ENCODE measurements at places on chromosomes 2 and 18.

DNA sequence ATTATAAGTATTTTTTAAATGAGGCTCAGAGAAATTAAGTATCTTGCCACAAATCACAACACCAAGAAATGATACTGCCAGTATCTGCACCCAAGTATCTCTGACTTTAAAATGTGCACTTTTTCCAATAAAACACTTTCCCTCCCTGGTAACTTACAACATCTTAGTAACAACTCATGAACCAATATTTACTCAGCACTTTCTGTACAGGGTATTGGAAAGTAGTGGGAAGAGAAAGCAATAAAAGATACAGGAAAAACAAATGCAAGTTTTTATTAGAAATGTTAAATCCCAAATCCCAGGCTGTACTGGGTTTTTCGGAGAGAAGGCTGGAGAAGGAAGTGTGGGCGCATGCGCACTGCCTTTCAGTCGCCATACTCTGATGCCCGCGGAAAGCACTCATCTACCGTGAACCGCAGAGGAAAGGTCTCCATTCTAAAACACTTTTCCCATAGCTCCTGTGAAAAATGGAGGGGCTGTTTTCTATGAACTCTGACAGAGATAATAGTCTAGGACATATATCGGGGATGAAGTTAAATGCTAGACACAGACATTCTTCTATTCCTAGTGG lies 52.1 kb downstream of the L3MBTL4 start:
- DNase-seq: no peak

DNA sequence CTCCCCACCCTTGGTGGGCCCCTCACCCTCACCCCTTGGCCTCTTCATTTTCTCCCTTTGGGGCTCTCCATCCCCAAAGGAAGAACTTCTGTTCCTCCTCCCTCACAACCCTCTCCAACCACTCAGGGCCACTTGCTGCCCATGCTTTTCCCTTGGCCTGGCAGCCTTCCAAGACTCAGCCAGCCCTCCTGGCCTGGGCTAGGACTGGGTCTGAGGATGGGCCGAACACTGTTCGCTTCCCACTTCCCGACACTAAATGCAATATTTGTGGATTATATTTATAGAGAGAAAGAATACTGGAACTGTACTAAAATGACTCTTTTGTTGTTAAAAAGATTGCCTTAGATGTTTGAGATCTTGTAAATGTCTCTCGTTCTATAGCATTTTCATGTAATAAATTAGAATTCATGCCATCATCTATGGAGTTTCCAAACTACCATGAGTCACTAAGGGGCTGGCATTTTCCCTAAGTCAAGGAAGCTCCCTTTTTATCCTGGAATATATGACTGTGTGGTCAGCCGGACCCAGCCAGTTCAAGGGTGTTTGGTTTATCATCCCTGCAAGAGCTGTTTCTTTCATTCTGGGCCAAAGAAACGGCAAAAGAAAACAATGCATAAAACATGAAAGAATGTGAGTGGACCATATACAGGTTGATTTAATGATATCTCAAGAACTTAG lies 3.8 kb downstream of the CXCR2 start:
- no peak for DNase-seq

- DNase-seq: no peak
Measured at GRCh38 chr2:8249769-8250168, 432.1 kb upstream of the ID2 start.

DNA sequence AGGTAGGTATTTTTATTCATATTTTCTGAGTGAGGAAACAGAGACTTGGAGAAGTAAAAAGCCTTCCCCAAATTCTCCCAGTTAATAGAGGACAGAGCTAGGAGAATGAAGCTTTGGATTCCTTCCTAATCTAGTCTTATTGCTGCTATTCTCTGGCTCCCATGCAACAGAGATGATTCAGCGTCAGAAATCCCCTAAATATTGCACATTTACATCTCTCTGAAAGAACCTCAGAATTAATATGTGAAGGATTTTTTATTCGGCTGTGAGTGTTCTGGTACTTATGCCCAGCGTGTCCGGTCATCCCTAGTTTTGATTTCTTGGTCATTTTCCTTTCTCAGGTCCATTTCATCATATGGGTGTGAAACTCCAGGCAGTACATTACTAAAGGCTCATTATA lies 91.2 kb upstream of the SESTD1 start:
- DNase-seq: no peak

GRCh38 chr2:226180281-226180884 lies 619.2 kb downstream of the IRS1 start:
- no peak for DNase-seq

- DNase-seq: no peak
Measured at GRCh38 chr2:172046080-172046678, 39.1 kb upstream of the DLX1 start.

DNA sequence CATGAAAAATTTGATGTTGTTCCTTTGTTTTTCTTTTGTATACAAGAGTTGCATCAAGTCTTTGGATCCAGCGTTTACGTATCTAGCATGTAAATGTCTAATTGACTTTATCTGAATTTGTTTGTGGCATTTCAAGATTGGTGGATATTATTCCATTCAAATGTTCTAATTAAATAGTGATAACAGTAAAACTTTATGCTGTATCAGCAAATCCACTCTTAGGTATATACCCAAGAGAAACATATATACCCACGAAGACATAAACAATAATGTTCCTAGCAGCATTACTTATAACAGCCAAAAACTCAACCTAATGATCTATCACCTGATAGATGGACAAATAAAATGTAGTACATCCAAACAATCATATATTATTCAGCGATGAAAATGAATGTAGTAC lies 579.4 kb upstream of the LRATD1 start:
- DNase-seq: no peak

DNA sequence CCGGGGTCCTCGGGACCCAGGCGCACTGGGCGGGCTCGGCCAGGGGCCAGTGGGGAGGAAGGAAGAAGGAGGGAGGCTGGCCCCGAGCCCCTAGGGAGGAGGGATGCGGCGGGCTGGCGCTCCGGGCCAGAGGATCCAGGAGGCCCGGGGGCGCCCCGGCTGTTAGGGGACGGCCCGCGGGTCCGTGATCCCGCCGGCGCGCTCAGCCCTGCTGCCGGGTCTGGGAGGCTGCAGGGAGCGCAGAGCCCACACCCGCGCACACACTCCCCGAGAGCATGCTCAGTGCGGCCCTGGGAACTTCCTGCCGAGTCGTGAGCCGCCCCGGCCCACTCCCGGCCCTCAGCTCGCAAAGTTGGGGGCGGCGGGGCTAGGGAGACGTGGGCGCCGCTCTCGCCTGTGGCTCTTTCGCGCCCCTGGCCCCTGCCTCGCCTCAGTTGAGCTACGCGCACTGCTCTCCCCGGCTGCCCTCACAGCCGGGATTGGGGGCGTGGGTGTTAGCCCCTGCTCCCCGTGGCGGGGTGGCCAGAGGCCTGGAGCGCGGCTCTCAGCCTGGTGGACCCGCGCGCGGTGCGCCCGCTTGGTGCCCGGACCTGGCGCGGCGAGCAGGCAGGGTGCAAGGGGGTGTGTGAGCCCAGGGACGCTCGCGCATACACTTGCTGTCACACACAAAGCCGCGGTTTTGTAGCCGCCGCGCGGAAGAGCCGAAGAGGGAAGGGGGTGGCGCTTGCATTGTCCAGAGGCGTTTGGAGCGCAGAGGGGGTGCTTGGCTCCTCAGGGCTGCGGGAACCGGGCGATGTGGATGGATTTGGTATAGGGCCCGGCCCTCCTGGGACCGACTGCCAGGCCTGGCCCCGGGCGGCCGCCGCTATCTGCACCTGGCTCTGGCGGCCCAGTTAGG lies 132.9 kb upstream of the MGAT5 start:
- DNase-seq: no peak

DNA sequence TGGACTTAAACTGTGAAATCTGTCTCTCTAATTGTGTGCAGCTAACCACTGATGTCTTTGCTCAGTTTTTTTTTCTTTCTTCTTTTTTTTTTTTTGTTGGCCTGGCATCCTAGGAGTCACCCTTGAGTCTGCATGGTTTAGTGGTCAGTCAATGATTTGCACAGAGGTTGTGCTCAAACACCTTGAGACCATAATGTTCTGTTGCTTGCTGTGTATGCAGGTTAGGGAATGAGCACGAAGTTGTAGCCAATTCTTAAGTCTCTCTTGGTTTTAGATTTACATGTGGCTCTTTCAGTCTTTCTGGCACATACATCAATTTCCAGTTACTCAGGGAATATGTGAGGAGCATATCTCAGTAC lies 16.7 kb downstream of the PLB1 start:
- DNase-seq: no peak

- DNase-seq: peak; percentile 1
Measured at GRCh38 chr2:393711-394696, 106.1 kb upstream of the ALKAL2 start.

DNA sequence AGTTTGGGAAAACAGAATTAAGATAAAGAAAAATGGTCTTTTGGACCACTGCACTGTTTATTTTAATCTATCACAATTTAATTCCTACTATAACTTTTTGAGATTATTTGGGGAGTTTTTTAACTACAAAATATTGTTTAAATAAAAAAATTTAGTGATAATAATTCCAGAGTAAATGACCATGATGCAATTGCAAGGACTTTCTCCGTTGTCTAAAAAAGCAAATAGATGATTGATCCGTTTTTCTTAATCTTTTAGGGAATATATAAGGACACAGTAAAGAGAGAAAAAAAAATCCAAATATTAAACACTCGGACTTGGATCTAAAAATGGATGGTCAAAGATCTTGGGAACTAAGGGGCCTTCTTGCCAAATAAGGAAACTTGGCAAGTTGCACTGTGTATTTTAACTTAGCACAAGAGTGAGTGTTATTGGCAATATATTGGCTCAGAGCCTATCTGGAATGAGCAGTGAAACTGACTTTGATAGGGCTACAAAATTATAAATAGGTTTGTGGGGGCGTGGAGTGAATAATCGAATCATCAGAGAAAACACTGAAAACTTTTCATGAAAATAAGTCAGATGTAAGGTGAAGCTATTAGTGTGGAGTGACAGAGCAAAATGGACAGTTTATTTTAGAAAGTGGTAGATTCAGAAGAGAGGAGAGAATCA lies 2.0 kb downstream of the MAP3K20 start:
- DNase-seq: no peak

- peak; percentile 11 for DNase-seq
Measured at GRCh38 chr2:44981714-44982108, 27.5 kb downstream of the SIX2 start.

DNA sequence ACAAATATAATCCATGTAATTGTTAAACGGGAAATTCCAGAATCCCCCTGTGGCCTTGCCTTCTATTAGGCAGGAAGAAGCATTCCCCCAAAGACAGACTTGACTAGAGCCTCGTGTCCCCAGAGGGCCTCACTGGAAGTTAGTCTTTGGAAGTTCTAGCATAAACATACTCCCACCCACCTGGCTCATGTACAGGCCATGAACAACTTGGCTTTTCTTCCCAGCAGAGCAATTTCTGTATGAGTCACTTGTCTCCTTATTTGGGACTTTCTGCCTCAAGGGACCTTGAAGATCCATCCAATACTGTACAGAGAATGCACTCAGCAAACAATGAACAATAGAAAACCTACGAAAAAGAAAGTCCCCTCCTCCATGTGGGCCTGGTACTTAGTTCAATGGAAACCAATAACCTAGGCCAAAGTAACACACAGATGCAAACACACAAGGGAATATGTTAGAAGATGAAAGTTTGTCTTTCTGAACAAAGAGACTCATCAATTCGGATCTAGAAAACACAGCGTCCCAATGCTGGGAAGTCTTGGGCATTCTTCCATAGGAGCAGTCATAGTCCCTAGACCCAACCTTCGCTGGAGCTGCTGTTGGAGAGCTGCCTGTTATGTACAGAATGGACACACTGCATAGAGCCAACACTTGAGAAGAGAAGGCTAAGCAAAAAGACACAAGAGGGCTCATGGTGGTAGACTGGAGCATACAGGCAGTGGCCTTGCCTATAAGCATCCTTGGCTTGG lies 303.5 kb downstream of the HRH4 start:
- DNase-seq: peak; percentile 58

GRCh38 chr18:39796393-39796792 lies 2158.6 kb upstream of the PIK3C3 start:
- DNase-seq: no peak

DNA sequence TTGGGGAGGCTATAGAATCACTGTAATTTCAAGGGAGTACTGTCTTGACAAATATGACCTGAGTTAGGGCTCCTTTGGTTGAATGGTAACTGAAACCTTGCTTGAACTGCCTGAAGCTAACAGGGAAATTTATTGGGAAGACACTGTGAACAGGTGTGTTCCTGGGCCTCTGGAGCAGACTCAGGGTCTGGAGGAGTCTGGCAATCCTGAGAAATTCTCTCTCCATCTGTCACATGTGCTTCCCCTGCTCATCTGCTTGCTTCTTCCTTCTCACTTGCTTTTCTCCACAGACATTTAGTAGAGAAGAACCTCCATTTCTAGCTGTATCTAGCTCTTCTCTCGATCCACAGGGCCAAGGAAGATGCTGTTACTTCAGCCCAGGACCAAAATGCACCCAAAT lies 476.5 kb downstream of the LRP1B start:
- DNase-seq: no peak

GRCh38 chr2:41878716-41879234 lies 169.0 kb upstream of the PKDCC start:
- no peak for DNase-seq

GRCh38 chr2:172095146-172095904 lies 7.4 kb downstream of the DLX2 start:
- DNase-seq: peak; percentile 81

GRCh38 chr2:12436483-12436882 lies 280.3 kb upstream of the TRIB2 start:
- no peak for DNase-seq

DNA sequence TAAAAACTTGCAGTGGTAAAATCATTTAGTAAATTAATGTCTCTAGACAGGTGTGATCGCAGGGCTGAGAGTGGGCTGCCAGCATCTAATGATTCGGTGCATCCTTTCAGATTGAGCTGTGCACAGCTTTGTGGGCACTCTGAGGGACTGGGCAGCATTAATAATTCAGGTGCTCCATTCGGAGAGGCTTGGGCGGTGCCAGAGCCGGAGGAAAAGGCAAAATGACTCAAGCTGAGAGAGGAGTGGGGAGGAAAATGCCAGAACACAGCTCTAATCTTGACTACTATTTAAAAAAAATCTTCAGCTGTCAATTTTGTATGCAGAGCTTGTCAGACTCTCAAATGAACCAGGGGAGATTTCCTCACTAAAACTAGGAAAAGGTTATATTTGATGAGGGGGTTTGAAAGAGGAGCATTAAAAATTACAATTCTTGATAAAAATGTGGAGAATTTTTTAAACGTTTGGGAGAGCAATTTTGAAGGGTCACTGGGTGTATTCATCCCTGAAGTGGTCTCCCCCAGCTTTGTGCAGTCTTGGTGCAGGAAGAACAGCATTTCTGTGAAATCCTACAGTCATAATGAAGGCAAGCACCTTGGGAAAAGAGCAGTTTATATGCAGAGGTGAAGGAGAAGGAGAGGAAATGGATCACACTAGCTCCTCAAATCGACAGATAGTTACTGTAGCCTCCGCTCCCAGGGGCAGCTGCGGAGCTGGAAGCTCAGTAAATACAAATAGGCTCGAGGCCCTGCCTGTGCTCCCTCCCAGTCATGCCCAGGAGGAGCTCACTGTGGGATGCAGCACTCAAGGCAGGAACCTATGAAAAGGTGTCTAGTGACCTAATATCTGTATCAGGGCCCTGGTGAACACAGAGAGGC lies 535.4 kb upstream of the RAB6C start:
- DNase-seq: no peak
